ENCODE measurements at places on chromosomes 3 and 15. TPM values are rescaled to one million over a fixed set of nuclear protein-coding genes. Genes with fewer than 3 reads are reported as not detected.

The CATSPER2 gene
- 4.2 TPM for total RNA-seq

The GP9 gene
- total RNA-seq, result 0.25 TPM

The PLSCR2 gene
- total RNA-seq, result not detected

The ZNF662 gene
- 15.0 TPM for total RNA-seq

The TMEM212 gene
- total RNA-seq, result not detected

The P3H2 gene
- total RNA-seq, result 3.7 TPM

The ECE2 gene
- total RNA-seq, result 2.7 TPM

The SIDT1 gene
- 3.7 TPM for total RNA-seq

The NR2E3 gene
- total RNA-seq, result not detected

The REC114 gene
- not detected for total RNA-seq

The PDE8A gene
- total RNA-seq, result 10.3 TPM

The GOLGA6L7 gene
- total RNA-seq, result not detected

The SEC22C gene
- 46.2 TPM for total RNA-seq

The SLC6A20 gene
- total RNA-seq, result 3.0 TPM

The CNTN3 gene
- 28.3 TPM for total RNA-seq

The LMAN1L gene
- total RNA-seq, result not detected

The MAP6D1 gene
- total RNA-seq, result 5.2 TPM

The C3orf20 gene
- not detected for total RNA-seq

The CFAP92 gene
- total RNA-seq, result 1.2 TPM

The SAMMSON gene
- total RNA-seq, result not detected

The CCRL2 gene
- total RNA-seq, result 0.25 TPM

The NR1I2 gene
- 0.74 TPM for total RNA-seq

The ALDH1A3 gene
- 3.9 TPM for total RNA-seq

The FANCD2OS gene
- not detected for total RNA-seq

The CSPG5 gene
- total RNA-seq, result 111 TPM

The RTP1 gene
- 0.25 TPM for total RNA-seq

The SEMA7A gene
- 25.8 TPM for total RNA-seq
